Activated naive CD4-positive, alpha-beta T cell (primary cell): ENCODE measurements at places on chromosomes 3 and 15.

GRCh38 chr3:156465194-156465593 lies 89.7 kb downstream of the SSR3 start:
- no peak for DNase-seq

DNA sequence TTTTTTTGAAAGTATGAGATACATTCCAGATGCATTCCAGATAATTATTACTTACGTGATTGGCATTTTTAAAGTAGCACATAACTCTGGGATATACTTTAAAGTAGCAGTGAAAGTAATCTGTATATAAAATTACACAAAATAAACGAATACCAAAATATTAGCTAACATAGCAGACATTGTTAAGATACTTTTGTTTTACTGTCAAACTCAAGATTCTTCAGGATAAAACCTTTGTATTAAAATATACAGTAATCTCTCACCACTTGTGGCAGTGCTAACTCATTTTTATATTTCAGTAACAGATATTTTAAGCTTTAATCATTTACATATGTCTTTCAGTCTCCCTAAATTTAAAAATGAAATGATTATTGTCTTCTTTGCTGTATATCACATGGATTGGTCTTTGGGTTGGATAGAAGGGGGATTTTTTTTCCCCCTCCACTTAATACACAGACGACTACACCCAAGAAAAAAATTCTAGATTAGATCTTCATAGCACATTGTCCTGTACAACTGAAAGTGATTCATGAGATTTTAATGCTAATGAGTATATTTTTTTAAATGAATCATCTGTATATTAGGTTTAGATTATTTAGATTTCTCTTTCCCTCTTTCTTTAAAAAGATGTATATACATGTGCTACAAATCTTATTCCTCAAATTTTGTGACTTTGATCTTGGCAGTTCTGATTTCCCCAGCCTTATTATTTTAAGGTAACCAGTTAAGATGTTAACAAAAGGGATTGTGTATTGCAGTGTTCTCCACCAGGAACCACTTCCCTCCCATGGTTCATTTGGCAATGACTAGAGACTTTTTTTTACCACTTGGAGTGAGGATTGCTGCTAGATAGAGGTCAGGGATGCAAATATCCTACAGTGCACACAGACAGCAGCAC lies 24.5 kb upstream of the EBLN2 start:
- DNase-seq = no peak

DNA sequence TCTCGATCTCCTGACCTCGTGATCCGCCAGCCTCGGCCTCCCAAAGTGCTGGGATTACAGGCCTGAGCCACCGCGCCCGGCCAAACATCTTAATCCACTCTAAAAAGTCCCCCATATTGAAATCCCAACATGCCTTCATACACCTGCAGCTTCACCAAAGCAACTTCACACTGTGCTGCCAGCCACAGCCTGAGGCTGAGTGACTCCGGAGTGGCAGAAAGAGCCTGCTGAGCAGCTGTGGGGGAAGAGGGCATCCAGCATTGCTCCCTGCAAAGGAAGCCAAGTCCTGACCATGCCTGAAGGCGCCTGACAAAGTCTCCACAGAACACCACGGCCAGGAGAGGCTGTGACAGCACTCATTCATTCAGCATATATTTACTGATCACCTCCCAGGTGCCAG lies 21.6 kb upstream of the VGLL4 start:
- DNase-seq = no peak

DNA sequence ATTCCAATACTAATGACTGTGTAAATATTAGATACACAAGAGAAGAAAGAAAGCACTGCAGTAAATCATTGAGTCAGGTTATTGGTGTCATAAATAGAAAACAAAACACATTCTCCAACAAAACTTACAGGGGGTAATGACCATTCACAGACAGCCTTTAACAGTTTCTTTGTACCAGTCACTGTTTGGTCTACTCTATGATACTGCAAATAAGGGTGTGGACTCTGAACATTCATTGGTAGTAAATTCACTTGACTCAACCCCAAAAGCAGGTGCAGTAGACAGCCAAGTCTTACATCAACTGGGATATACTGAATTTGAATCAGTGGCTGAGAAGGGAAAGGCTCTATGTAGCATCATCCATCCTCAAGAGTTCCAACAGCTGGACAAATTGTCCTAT lies 463.5 kb downstream of the FOXP1 start:
- DNase-seq = no peak

DNA sequence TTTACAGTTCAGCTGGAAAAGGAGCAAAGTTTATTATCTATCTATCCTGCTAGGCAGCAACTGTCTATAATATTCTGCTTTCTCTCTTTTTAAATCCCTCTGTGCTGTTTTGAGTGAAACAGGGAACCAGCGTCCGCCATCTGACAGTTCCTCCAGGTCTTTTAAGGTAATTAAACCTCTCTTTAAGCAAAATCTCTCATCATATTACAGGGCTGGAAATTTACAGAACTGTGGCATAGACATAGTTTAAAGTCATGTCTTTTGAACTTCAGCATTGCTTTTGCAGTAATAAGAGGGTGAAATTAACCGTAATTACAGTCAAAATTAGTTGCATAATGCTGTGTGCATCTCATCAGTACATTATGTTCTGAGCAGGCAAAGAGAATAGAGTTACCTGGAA lies 263.4 kb upstream of the KCNMB2 start:
- no peak for DNase-seq

DNA sequence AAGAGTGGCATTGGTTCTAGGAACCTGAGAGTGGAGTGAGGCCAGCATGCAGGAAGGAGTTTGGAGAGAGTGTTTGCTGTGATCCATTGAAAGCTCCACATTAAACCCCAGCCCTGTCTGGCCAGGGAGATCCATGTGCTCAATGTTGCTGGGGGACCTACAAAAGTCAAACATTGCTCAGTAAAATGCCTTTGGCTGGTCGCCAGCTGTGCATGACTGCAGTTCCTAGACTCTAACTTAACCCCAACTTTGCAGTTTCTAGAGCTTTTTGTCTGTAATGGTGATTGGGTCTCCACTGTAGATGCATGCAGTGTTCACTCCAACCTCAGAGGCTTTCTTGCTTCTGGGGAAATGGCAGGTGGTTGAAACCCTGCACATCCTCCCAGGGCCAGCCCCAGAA lies 99.7 kb upstream of the ABHD17C start:
- no peak for DNase-seq

DNA sequence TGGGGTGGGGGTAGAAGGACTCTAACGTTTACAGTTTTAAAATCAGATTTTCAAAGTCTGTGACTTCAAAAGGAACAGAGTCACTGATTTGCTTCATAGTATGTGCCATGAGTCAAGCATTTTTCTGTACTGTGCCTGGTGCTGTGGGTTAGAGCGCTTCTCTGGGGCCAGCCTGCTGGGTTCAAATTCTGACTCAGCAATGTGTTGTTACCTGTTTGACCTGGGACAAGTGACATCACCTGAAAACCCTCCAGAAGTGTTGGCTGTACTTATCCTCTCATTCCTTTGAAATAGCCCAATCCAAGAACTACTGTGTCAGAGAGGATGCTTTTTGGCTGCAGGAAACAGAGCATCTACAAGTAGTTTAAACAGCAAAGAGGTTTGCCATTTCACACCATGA lies 101.7 kb downstream of the LSM3 start:
- DNase-seq = no peak

DNA sequence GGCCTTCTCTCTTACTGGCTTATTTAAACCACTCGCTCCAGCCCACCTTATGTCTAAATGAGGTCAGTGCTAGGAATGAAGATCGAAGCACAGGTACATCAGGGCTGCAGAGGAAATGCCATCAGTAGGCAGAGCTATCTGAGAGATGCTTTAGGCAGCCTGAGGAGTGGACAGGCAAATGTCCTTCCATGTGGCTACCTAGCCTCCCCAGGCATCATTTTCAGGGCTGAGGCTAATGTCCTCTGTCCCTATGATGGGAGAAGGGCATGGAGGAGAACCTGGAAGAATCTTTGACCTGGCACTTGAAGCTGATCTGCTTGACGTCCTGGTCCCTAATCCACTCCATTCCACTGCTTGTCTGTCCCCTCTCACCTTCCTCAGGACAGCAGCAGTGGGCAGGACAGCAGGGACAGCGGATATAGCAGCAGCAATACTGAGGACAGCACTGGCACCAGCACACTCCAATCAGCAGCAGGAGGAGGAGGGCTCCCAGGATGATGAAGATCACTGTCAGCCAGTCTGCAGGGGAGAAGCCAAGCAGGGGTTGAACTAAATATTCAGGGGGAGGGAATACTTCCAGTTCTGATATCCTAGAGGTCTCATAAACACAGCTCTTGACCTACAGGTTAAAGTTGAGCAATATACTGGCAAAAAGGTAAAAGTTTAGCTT lies 21.0 kb downstream of the ILDR1 start:
- DNase-seq = no peak

DNA sequence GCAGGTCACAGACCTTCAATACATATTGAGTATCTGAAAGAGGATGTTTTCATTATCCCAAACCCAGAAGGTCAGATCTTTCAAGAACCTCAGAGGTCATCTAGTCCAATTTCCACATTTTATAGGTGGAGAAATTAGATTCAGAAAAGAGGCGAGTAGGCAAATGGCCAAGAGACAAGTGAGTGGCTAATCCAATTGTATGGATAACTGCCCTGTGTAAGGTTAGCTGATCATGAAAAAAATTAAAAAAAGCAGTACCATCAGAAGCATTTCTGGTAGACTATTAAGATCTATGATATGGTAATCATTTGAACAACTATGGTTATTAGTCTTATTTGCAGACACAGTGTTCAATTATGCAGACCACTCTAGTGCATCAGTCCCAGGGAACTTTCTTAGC lies 660.7 kb upstream of the CFAP20DC start:
- no peak for DNase-seq

DNA sequence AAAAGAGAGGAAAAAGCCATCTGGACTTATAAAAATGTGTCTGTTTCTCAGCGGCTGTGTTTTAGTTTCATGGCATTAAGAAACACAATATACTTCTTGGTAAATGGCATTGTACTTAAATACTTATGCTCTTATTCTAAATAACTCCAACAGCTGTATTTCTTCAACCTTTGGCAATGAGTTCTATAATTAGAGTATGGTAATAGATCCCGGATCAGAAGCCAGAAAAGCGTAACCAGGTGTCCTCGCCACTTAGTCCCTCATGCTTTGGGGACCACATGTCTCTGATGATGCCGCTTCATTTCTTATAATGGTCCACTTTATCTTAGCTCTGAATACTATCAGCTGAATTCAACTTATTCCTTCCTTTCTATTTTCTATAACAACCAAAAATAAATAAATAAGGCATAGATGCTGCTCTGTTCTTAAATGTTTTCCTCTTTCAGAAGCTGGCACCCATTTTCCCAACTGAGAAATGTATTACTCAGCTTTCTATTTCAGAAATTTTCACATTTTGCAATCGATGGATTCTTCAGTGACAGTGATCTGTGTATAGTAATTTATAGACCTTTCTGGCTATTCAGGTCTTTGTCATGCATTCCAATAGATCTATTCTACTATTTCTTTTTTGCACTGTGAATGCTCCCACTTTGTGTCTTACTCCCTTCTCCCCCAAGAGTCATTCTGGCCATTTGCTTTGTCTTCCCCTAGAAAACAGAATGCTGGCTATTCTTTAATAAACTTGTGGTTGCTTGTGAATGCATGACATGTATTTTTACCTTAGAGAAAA lies 87.6 kb upstream of the KBTBD8 start:
- no peak for DNase-seq

DNA sequence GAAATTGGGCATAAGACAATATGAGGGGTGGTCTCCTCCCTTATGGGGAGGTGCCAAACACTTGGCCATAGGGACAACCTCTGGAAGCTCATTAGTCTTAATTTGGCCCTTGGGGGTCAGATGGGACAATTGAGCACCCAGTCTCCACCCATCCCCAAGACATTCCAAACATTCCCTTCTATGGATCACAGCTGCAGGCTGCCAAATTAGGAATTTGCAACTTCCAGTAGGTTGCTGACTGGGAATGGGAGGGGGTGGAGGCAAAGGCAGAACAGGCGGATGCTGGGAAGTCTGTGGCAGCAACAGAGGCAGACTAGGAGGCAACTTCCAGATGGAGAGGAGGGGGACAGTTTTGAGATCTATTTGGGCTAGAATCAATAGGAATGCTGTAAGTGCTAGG lies 1.4 kb upstream of the PDHB start:
- DNase-seq = no peak

- no peak for DNase-seq
Measured at GRCh38 chr3:50657407-50657806, 17.3 kb upstream of the DOCK3 start.

GRCh38 chr3:41317298-41317697 lies 118.0 kb downstream of the CTNNB1 start:
- DNase-seq = no peak

DNA sequence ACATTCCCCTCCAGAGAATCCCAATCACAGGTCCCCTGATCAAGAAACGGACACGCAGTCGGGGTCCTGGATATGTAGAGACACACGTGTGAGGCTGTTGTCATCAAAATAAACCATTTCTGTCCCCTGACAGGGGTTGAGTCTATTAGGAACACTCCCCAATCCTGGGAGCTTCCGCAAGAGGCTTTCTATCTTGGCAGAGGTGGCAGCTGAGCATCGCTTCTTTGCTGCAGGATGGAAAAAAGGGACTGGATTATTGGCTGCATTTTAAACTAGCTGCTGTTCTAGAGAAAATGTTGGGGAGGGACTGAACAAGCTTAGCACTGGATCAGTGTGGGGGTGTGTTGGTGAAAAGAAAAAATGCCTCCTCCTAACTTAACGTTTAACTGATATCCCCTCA lies 2.5 kb upstream of the CNTN4 start:
- no peak for DNase-seq

- no peak for DNase-seq
Measured at GRCh38 chr3:177730814-177731213, 533.5 kb upstream of the TBL1XR1 start.

DNA sequence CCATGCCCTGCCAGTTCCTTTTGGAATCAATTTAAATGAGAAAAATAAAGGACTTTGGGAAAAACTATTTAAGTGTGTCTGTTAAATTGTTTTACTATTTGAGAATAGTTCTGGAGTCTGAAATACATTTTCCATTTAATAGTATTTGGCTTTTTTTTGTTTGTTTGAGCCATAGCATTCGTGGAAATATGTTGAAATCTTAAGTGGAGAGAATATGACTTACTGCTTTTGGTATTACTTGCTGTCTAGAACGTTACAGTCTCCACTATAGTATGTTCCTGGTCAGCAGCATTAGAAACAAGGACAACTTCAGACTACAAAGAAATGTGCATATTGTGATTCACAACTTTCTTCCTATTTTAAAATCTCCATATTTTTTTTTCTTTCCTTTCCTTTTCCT lies 179.4 kb downstream of the GHSR start:
- DNase-seq = no peak

- DNase-seq = no peak
Measured at GRCh38 chr3:195907934-195908693, at the start of gene TNK2. Gene TNK2, minus strand, starts transcription at chr3:195908551. Its CDS starts 19,963 bp downstream, at chr3:195888588.

DNA sequence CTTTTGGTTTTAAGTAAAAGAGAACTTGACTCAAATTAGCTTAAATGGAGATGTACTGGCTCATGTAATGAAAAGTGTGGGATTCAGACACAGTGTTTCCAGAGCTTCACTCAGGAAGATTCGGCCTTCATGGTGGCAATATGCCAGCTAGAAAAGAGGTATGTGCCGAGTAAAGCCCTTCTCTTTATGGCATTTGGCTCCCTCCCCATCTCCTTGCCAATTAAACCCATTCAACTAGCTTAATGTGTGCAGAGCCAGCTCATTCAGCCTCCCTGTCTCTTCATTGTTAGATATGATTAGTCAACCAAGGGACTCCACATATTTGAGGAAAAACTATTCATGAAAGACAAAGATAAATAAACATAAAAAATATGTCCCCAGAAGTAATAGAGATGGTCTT lies 15.0 kb upstream of the TRANK1 start:
- DNase-seq = no peak

- no peak for DNase-seq
Measured at GRCh38 chr3:44236485-44236908, 5.2 kb upstream of the TOPAZ1 start.

GRCh38 chr3:39383045-39383880 lies at the start of gene SLC25A38:
Gene SLC25A38, plus strand, starts transcription at chr3:39383370. Its CDS starts 355 bp downstream, at chr3:39383725.
- DNase-seq = no peak
